CD4-positive, alpha-beta T cell (primary cell): ENCODE measurements at places on chromosomes 13 and 19.

DNA sequence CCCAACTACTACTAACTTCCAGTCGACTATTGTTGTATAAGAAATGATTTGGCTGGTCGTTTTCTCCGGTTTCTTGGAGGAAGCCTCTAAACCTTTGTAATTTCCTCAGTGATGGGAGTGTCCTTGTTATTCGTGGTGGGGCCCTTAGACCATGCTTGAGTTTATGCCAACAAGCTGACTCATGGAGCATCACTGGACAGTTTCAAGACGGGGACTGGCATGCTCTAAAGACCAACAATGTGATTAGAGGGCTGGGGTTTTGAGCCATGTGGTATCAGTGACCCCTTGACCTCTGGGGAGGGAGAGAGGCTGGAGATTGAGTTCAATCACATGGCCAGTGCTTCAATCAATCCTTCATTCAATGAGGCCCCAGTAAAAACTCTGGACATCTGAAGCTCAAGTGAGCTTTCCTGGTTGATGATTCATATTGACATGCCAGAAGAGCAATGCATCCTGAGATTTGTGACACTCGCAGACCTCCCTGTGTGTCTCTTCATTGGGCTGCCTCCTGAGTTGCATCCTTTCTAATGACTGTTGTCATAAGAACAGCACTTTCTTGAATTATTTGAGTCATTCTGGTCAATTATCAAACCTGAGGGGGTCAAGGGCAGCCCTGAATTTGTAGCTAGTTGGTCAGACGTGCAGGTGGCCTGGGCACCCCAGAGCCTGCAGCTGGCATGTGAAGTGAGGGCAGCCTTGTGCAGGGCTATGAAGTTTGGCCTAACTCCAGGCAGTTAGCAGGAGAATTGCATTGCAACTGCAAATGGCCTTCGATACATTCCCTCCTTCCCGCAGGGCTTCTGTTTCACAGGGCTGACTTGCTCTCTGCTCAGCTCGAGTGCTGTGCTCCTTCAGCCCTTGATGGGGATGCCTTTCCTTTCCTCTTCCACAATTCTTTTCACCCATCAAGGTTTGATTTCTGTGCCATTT lies 246.5 kb downstream of the FGF9 start:
- no peak for DNase-seq

DNA sequence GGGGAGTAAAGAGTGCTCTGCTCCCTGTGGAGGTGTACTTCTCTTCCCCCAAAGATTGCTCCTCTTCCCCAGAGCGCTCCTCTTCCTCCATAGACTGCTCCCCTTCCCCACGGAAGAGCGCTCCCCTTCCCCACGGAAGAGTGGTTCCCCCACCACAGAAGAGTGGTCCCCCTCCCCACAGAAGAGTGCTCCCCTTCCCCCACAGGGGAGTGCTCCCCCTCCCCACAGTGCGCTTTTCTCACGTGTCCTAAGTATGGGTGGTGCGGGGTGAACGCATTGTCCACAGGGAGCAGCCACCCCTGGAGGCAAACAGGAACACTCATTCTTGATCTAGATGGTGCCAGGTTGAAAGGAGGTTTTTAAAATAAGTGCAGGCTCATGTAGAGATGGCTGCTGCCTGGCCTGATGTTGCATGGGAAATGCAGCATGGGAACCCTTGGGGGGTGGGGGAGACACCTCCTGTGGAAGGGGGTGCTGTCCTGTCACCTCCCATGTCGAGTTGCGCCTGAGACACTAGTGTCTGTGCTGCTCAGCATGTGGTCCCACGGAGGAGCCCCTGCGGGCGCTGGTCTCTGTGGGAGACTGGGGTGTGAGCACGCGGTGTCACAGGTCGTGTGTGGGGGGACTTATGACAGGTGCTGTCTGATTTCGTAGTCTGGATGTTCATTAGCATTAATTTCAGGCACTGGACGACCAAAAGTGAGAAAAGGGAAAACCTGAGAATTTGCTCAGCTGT lies 52.2 kb downstream of the ATP11A start:
- DNase-seq, result no peak

GRCh38 chr13:99866781-99867180 lies 104.8 kb downstream of the ZIC5 start:
- DNase-seq, result no peak

GRCh38 chr13:80399340-80400163 lies 58.6 kb upstream of the SPRY2 start:
- DNase-seq, result no peak

- DNase-seq, result no peak
These were observed 21.6 kb upstream of the WDR88 start for GRCh38 chr19:33110137-33110910.

GRCh38 chr19:29497686-29498436 lies 27.9 kb upstream of the VSTM2B start:
- no peak for DNase-seq

- no peak for DNase-seq
These were observed 8.7 kb upstream of the CHST8 start for GRCh38 chr19:33612928-33613619.

- DNase-seq, result no peak
These were observed 98.8 kb upstream of the PCDH9 start for GRCh38 chr13:67328895-67329294.

GRCh38 chr19:35397064-35397463 lies 26.2 kb downstream of the GPR42 start:
- DNase-seq, result no peak

- DNase-seq, result no peak
These were observed 12.1 kb downstream of the ONECUT3 start for GRCh38 chr19:1765232-1765903.

DNA sequence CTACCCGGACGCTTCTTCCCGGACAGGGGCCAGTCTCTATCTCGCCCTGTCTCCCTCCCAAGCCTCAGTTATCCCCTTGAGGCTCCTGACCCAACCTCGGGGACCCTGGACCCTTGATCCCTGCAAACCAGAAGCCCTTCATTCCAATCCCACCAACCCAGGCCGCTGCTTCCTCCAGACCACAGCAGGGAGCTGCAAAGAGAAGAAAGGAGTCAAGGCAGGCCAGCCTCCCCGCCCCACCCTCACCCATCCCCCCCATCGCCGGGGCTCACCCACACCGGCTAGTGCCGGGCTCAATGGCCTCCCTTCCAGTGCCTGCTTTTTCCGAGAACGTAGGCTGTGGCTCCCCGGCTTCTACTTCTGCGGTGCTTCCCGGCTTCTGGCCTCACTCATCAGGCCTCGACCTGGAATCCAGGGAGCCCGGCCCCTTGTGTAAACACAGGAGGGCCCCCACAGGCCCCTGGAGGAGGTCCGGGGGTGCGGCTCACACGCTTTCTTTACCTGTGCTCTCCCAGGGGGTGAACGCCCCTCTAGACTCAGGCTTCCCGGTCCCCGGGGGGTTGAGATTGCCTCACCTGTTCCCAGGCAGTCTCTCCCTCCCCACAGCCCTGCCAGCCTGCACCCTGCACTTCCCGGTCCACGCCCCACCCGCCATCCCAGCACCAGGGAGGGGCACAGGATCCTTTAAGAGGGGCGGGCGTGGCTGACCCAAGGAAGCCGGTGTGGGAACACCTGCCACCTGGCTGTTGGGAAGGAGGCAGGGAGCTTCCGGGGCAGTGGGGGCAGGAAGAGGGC lies at the start of gene FAM83E:
TSS of gene FAM83E (minus strand) at position 641 of the 795 bp plus-strand sequence. CDS start 1,704 bp downstream, outside the sequence.
- DNase-seq, result no peak

DNA sequence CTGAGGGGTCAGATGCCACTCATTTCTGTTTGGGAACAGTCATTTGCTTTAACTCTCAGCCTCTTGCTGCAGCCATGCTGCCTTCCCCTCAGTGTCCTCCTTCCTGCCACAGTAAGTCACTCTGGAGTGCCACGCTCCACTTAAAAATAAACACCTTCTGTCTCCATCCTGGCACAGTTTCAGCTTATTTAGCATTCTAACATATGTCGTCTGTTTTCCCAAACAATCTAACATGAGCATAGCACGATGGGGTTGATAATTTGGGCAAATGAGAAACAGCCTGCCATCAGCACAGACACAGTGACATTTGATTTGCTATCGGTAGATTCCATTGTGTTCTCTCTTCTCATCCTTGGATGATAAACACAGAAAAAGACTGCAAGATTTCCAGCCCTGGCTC lies 768.6 kb downstream of the UQCRFS1 start:
- DNase-seq, result no peak

DNA sequence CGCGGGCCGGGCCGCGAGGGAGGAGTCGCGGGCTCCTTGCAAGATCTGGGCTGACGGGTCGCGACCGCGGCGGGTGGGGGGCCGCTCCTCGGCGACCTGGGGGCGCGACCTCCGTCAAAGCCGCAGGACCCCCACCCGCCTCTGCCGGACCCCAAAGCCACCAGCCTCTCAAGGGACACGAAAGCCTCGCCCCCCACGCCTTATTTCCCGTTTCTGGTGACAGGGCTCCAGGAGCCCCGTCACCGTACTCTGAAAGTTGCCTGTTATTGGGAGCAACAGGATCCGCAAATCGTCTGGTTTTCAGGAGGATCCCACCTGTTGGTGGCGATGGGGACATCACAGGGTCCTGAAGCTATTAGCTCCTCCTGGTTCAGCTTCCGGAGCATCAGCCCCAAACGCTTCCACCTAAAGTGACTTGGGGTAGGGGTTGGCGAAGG lies 530 bp downstream of the MAU2 start:
- no peak for DNase-seq

DNA sequence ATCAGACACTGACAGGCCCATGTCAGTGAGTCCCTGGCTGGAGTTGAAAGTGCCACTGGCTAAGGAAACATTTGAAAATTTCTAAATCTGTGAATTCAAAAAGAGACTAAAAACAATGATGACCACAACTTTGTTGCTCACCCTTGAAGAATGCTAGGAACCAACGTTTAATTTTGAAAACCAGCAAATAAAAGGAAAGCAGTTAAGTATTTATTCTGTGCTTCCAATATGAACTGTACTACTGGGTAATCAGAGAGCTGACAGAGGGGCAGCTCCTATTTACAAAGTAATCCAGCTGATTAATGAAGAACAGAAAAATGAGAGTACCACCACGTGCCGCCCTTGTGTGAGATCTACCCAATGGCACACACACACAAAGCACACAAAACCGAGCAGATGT lies 44.7 kb upstream of the LATS2 start:
- no peak for DNase-seq

GRCh38 chr19:33595783-33596182 lies 26.0 kb upstream of the CHST8 start:
- DNase-seq, result no peak
